ENCODE measurements at places on chromosomes 12 and 14. TPM values are rescaled to one million over a fixed set of nuclear protein-coding genes. Genes with fewer than 3 reads are reported as not detected.
A peak's percentile ranks its signal among the peaks of the same experiment; 100 is the strongest.

Gene SPIC
- total RNA-seq = not detected

Gene RDH12
- not detected for total RNA-seq

Gene RPGRIP1
- total RNA-seq = not detected

Gene KRT85
- not detected for total RNA-seq

Gene LAG3
- total RNA-seq = not detected

Gene CSRP2
- 59.7 TPM for total RNA-seq

Gene XPOT
- 24.5 TPM for total RNA-seq

Gene HHIPL1
- 11.9 TPM for total RNA-seq

DNA sequence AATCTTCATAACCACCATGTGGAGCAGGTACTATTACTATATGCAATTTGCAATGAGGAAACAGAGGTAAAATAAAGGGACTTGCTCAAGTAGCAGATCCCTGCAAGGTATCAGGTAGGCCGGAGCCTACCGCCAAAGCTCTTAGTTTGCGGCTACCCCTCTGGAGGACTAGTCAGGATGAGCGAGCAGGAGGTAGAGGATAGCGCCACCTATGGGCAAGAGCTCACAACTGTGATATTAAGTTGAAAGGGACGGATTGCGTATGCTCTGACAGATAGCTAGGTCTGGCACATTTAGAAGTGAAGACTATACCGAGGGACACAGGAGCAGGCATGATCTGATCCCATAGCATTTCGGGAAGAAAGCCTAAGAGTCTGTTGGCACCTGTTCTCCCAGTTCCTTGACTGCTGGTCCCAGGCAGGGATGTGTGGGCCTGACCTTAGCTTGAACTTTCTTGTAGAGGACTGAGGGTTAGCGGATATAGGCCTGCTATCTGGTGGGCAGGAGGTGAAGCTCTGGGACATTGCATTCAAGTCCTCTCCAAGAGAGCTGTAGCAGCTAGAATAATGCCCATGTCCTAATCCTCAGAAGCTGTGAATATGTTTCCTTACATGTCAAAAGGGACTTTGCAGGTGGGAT lies 48.0 kb downstream of the SLC17A8 start:
- no peaks in the 10 kb centered on the region for H3K4me1 ChIP-seq
- no peak for DNase-seq
- no peak overlapping the region for H3K4me3 ChIP-seq
- no peaks in the 10 kb centered on the region for H3K27me3 ChIP-seq

DNA sequence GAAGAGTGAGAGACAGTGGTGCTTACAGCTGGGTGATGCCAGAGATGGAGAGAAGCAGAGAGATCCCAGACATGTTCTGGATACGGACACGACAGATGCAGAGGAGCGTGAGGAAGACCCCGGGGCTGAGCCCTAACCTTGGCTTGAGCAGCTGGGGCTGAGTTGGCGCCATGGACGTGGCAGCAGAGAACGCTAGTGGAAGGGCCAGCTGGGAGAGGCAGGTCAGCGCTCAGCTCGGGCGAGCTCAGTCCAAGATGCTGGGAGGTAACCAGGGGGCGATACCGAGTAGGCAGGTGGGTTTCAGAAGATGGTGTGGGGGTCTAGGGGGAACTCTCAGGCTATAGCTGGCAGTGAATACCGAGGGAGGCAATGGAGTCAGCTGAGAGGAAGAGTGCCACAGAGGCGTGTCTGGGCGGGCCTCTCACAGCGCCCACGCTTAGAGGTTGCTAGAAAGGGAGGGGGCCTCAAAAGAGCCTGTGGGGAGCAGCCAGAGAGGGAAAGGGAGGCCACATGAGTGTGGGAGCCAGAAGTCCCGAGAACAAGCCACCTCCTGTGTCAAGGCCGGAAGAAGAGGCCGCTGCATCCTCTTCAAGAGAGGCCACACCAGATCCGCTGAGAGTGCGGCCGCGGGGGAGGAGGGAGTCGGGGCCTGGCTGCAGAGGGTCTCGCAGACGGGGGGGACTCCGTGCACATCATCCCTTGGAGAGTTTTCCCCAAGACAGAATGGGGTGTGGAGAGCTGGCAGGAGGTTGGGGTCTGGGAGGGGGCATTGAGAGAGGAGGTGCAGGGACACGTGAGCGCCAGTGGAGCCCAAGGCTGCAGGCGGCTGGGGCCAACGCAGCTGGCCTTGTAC lies 57.0 kb upstream of the DIO3 start:
- no peaks in the 10 kb centered on the region for H3K4me1 ChIP-seq
- H3K27ac ChIP-seq = no peak overlapping the region
- peak; percentile 53 for DNase-seq
- no peaks in the 10 kb centered on the region for H3K27me3 ChIP-seq
- H3K36me3 ChIP-seq = no peaks in the 10 kb centered on the region
- H3K4me3 ChIP-seq = no peak overlapping the region

DNA sequence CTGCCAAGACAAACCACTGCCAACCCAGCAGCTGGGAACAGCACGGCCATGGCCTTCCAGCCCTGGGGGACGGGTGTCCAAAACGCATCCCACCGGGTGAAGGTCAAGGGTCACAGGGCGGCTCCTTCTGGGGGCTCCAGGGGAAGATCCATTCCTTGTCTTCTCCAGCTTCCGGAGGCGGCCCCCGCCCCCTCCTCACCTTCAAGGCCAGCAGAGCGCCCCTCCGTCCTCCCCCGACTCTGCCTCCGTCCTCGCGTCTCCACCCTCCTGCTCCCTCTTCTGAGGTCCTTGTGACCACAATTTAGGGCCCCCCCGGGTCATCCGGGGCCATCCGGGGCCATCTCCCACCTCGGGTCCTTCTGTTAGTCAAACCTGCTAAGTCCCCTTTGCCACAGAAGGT lies 3.9 kb upstream of the NUDT14 start:
- H3K27me3 ChIP-seq = no peaks in the 10 kb centered on the region
- H3K36me3 ChIP-seq = no peaks in the 10 kb centered on the region
- no peak for DNase-seq
- H3K4me3 ChIP-seq = no peak overlapping the region
- H3K4me1 ChIP-seq = no peaks in the 10 kb centered on the region

GRCh38 chr12:116101991-116102390 lies 175.5 kb downstream of the MED13L start:
- H3K4me3 ChIP-seq = no peak overlapping the region
- no peaks in the 10 kb centered on the region for H3K4me1 ChIP-seq
- H3K36me3 ChIP-seq = no peaks in the 10 kb centered on the region
- DNase-seq = no peak

- H3K4me3 ChIP-seq = no peak overlapping the region
- peaks cover 10% of the 10 kb centered on the region for H3K36me3 ChIP-seq
- DNase-seq = no peak
- H3K4me1 ChIP-seq = peaks cover 58% of the 10 kb centered on the region
These were observed 12.7 kb downstream of the LTBP2 start for GRCh38 chr14:74599321-74599761.

DNA sequence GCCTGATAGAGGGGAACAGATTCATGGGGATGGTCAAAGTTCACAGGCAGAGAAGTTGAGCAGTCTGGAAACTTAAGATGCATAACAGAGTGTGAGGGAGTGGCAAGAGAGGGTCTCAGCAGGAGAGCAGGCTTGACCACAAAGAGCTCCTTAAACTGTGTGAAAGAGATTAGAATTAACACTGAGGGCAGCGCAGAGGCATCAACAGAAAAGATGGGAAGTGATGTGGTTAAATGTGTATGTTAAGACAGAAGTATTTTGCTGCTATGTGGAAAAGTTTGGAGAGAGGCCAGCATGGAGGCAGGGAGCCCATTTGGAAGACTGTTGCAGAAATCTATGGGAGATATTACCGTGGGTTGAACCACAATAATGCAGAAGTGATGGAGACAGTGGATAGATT lies 122.7 kb upstream of the LMNTD1 start:
- no peaks in the 10 kb centered on the region for H3K4me1 ChIP-seq
- no peak overlapping the region for H3K4me3 ChIP-seq
- no peak overlapping the region for H3K27ac ChIP-seq

- peaks cover 29% of the 10 kb centered on the region for H3K4me1 ChIP-seq
- peaks cover 27% of the 10 kb centered on the region for H3K27me3 ChIP-seq
- no peak within 1 kb of the TSS for H3K27ac ChIP-seq
- no peak for DNase-seq
These were observed at the start of gene WNT1 for GRCh38 chr12:48978291-48978740. TSS of gene WNT1 (plus strand) at chr12:48978322. CDS start at chr12:48978651, 329 bp downstream.

GRCh38 chr12:6224550-6224949 lies 24.4 kb downstream of the CD9 start:
- peak; percentile 93 for DNase-seq
- peak overlapping the region; percentile 94 for H3K27ac ChIP-seq
- peak overlapping the region; percentile 3 for H3K4me3 ChIP-seq
- H3K36me3 ChIP-seq = peaks cover 30% of the 10 kb centered on the region
- no peaks in the 10 kb centered on the region for H3K27me3 ChIP-seq

DNA sequence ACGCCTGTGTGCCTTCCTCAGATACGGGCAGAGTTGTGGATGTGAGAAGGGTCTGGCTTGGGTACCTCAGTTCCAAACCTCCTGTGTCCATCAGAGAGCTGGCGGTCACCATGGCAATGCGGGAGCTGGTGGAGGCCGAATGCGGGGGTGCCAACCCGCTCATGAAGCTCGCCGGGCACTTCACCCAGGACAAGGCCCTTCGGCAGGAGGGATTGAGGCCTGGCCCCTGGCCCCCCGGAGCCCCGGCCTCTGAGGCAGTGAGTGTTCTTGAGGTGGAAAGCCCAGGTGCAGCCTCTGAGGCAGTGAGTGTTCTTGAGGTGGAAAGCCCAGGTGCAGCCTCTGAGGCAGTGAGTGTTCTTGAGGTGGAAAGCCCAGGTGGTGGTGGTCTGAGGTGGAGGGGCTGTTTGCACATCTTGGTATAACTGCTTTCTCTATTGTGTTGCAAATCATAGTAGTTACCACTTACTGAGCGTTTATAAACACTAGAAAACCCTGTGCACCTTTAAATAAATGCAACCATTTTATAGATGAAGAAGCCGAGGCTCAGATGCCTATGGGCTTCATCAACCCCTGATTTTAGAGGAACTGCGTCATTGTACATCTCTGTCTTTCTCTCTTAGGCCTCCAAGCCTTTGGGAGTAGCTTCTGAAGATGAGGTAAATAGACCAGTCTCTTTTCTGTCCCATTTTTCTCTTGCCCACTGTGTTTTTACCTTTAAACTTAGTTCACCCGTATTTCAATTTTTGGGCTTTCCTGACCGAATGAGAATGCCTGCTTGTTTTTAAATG lies 976 bp downstream of the PEX5 start:
- H3K4me1 ChIP-seq = peaks cover 11% of the 10 kb centered on the region
- no peaks in the 10 kb centered on the region for H3K36me3 ChIP-seq
- peak overlapping the region; percentile 94 for H3K27ac ChIP-seq
- no peak for DNase-seq

DNA sequence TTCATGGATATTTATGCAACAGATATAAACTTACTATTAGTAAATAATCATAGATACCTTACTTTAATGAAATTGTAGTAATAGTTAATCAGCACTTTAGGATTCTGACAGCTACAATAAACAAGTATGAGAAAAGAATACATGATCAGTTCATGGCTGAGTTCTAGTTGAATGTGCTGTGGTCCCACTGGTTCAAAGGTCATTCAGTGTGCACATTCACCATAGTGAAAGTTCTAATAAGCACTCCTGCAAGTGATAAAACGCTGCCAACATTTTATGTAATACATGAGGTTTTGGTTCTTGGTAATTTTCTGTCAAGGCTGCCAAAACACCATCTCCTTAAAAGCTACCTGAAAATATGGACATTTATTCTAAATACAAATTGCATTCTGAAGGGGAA lies 92.6 kb downstream of the NUMB start:
- H3K4me3 ChIP-seq = no peak overlapping the region
- H3K27me3 ChIP-seq = no peaks in the 10 kb centered on the region

DNA sequence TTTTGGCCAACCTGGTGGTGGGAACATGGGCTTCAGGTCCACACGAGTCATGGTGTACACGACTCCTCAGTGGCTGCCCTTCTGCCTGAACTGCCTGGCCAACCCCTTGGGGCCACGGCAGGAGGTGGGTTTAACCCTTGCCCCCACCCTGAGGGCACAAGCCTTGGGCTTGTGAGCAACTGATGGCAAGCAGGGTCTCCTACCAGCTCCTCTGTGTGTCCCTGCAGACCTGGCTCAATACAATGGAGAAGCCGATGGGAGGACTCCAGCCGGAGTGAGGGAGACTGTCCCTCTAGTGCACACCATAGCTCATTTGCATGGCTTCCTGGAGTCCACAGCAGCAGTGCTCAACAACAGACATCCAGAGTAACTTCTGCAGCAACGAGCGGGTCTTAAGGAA lies 28.0 kb downstream of the JAG2 start:
- H3K36me3 ChIP-seq = peaks cover 23% of the 10 kb centered on the region
- DNase-seq = no peak
- no peaks in the 10 kb centered on the region for H3K27me3 ChIP-seq
- H3K27ac ChIP-seq = no peak overlapping the region
- no peak overlapping the region for H3K4me3 ChIP-seq
- H3K4me1 ChIP-seq = no peaks in the 10 kb centered on the region

DNA sequence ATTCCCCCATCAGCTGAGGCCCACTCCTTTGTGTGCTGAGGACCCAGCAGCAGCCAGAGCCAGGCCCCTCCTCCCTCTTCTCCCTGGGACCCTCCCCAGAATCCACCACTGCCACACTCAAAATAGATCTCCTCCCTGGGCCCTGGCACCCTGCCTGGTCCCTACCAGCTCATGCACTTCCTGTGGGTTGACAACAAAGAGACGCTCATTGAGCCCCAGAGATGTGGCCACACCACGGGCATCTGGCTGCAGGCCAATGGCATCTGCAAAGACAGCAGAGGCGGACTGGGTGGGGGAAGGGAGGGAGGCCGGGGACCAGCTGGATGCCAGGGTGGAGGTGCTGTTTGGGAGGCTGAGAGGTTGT lies 16.0 kb upstream of the ENDOU start:
- peaks cover 7% of the 10 kb centered on the region for H3K4me1 ChIP-seq
- H3K27ac ChIP-seq = peak overlapping the region; percentile 62
- no peaks in the 10 kb centered on the region for H3K27me3 ChIP-seq
- no peak overlapping the region for H3K4me3 ChIP-seq
- peak; percentile 86 for DNase-seq
- peaks cover under 1% of the 10 kb centered on the region for H3K36me3 ChIP-seq

GRCh38 chr12:13504736-13505135 lies 308.2 kb downstream of the EMP1 start:
- no peak for DNase-seq
- H3K27me3 ChIP-seq = no peaks in the 10 kb centered on the region
- no peak overlapping the region for H3K4me3 ChIP-seq
- H3K4me1 ChIP-seq = no peaks in the 10 kb centered on the region
- no peaks in the 10 kb centered on the region for H3K36me3 ChIP-seq

DNA sequence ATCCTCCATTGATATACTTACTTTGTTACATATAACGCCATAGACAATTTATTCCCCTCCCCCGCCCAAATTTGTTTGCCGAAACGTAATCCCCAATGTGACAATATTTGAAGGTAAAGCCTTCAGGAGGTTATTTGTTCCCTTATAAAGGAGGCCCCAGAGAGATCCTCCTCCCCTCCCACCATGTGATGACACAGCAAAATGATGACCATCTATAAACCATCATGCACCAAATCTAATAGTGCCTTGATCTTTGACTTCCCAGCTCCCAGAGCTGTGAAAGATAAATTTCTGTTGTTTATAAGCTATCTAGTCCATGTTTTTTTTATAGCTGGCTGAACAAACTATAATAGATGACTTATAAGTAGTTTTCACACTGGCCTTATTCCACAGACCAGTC lies 122.2 kb downstream of the PTPRO start:
- DNase-seq = no peak
- no peaks in the 10 kb centered on the region for H3K27me3 ChIP-seq
- H3K27ac ChIP-seq = no peak overlapping the region
- no peaks in the 10 kb centered on the region for H3K4me1 ChIP-seq
- no peak overlapping the region for H3K4me3 ChIP-seq
- no peaks in the 10 kb centered on the region for H3K36me3 ChIP-seq

Measured in ascending aorta (tissue), 2 donors.